ENCODE measurements at places on chromosomes 12 and 14.

DNA sequence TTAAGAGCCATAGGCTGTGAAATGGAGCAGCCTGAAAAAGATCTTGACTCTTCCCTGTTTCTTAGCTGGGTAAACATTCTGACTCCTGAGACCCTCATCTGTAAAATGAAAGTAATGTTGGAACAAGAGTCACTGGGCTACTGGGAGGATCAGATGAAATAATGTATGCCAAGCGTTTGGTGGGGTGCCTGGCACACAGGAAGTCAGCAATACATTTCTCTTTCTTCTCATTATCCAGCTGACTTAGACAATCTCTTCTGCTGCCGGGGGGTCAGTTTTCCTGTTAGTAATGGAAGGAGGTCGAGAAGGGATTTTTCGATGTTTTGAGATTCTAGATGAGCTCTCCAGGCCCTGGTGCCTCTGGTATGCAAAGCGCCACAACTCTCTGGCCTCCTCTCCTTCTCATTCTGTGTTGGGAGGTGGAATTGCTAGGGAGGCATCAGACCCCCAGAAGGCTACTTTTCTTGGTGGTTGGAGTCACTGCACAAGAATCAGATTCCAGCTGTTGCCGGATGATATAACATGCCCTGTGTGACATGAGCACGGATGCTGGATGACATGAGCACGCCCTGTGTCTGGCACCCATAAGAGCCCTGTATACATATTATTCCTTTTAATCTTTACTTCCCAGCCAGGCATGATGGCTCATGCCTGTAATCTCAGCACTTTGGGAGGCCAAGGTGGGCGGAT lies 4.3 kb downstream of the OASL start:
- DNase-seq = no peak

DNA sequence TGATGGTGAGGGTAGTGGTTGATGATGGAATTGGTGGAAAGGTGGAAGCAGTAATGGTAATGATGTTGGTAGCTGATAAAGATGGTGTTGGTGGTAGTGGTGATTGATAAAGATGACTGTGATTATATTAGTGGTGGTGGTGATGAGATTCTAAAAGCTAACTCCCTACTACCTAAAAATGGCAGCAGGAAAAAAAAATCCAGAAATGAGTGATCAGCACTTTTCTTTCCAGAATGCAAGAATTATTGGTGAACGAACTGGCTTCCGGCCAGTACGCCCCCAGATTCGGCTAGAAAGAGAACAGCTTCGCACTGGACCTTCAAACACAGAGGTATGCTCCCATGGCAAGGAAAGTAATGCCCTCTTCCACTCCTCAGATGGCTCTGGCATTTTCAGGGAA lies 19.3 kb downstream of the DAO start:
- no peak for DNase-seq

DNA sequence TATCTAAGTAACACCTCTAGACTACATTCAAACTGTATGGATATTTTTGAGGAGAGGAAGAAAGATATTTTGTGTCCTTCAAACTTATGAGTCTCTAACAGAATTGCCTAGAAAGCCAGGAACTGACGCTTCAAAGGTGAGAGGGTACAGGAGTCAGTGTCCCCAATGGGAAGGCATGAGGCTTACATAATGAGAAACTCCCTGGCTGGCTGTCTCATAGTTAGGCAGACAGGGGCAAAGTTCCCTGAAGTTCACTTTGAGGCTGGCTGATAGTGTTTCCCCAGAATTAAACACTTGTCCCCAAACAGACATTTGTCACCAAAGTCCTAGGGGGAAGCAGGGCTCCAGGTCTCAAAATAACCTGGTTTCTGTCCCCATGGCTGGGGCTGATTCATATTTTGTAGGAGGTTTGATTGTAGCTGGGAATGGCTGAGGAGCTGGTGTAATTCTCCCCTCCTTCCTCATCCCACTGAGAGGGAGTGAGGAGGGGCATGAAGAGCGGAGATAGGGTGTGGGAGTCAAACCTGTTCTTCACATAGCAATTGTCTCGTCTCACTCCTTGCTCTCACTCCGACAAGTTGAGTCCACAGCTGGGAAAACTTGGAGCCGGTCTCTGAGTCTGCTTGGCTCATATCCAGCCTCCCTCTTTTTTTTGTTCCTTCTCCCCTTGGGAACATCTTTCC lies 56.4 kb upstream of the CISTR start:
- DNase-seq = no peak

DNA sequence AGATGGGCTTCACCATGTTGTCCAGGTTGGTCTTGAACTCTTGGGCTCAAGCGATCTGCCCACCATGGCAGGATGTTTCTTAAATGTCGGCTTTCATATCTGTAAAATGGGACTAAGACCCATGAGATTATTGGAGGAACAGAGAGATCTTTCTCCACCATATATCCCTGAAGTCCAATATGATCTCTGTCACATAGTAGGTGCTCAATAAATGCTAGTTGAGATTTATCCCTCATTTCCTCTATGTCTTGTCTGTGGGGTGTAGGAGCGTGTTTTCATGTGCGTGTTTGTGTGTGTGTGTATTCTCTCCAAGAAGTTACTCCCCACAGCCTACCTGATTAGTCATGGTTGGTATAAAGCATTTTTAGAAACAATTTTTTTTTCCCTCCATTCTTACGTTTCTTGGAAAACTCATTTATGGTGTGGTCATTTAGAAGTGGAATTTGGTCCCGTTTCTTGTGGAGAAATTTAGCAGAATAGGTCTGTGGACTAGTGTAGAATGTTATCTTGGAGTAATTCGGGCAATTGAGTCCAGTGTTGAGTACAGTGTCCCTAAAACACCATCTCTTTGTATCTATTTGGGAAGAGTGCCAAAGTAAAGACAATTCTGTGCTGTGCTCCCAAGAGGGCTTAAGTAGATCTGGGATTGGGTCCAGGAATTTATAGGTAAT lies 4.3 kb downstream of the STRAP start:
- no peak for DNase-seq

- DNase-seq = no peak
These were observed 127.3 kb downstream of the RFLNA start for GRCh38 chr12:124422142-124422569.

GRCh38 chr14:62097824-62098223 lies 335.6 kb downstream of the SNAPC1 start:
- no peak for DNase-seq

- DNase-seq = no peak
These were observed 202.8 kb upstream of the STXBP6 start for GRCh38 chr14:25252793-25253192.

- no peak for DNase-seq
These were observed 2.7 kb upstream of the NKX2-8 start for GRCh38 chr14:36585100-36585499.

GRCh38 chr12:115866909-115867525 lies 410.5 kb downstream of the MED13L start:
- no peak for DNase-seq

GRCh38 chr12:46174061-46174662 lies 94.7 kb downstream of the SLC38A1 start:
- no peak for DNase-seq

GRCh38 chr14:94922595-94923239 lies 152.8 kb upstream of the GSC start:
- DNase-seq = no peak

DNA sequence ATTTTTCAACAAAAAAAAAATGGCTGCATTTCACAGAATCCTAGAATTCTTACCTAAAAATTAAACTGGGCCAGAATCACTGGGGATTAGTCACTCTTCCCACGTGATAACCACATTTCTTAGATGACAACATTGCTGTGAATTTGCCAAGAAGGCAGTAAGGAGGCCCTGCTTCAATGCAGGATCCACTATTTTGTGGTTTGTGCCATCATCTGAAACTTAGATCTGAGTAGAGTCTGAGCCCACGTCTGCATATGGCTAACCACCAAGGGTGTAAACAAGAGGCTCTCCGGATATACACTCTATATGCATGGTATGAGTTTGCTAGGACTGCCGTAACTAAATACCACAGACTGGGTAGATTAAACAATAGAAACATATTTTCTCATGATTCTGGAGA lies 24.4 kb upstream of the TBX5 start:
- DNase-seq = no peak

GRCh38 chr12:70664465-70664881 lies 27.2 kb upstream of the PTPRB start:
- DNase-seq = no peak

- DNase-seq = no peak
These were observed 34.1 kb upstream of the STON2 start for GRCh38 chr14:81434230-81434629.

GRCh38 chr12:121241156-121241970 lies 31.4 kb downstream of the P2RX4 start:
- DNase-seq = no peak

DNA sequence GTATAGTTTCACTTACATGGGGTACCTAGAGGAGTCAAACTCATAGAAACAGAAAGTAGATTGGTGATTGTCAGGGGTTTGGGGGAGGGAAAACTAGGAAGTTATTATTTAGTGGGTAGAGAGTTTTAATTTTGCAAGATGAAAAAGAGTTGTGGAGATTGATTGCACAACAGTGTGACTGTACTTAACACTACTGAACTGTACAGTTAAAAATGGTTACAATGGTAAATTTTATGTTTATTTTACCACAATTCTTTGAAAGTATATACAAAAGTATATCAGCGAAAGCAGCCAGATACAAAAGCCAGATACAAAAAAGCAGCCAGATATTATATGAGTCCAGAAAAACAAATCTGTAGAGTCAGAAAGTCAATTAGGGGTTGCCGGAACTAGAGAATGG lies 247.6 kb downstream of the IPO8 start:
- DNase-seq = no peak

- DNase-seq = no peak
These were observed 33.6 kb downstream of the HCAR2 start for GRCh38 chr12:122669397-122670070.

- DNase-seq = peak; percentile 81
These were observed 131.1 kb downstream of the CACNA1C start for GRCh38 chr12:2183556-2184541.

DNA sequence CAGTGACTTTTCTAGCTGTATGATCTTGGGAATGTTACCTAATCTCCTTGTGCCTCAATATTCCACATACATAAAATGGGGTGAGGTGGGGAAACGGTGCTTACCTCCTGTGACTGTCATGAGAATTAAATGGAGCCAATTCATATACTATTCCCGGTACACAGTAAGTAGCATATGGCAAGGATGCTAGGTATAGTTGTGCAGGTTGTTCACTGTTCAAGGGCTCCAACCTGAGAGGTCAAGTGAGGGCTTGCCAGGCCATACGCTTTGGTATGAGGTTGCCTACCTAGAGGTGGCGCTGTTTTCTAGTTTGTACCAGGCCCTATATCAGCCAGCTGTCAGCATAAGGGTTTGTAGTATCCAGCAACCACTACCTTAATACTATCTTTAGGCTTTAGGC lies 3.6 kb upstream of the BATF start:
- no peak for DNase-seq

DNA sequence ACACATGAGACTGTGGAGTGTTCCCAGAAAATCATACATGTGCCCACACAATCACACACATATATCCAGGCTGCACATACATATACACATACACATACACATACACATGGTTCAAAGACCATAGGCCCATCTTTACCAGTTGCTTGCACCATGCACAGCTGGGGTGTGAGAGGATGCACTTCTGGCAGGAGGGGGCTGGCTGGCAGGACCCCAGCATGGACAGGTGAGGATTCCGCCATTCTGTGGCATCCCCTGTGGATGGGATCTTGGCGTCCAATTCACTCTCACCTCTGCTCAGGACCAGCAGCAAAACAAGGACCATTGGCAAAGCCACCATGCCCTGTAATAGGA lies 7.0 kb downstream of the ITGB7 start:
- DNase-seq = no peak

- DNase-seq = no peak
These were observed 263.9 kb upstream of the RTL1 start for GRCh38 chr14:101167428-101167827.

DNA sequence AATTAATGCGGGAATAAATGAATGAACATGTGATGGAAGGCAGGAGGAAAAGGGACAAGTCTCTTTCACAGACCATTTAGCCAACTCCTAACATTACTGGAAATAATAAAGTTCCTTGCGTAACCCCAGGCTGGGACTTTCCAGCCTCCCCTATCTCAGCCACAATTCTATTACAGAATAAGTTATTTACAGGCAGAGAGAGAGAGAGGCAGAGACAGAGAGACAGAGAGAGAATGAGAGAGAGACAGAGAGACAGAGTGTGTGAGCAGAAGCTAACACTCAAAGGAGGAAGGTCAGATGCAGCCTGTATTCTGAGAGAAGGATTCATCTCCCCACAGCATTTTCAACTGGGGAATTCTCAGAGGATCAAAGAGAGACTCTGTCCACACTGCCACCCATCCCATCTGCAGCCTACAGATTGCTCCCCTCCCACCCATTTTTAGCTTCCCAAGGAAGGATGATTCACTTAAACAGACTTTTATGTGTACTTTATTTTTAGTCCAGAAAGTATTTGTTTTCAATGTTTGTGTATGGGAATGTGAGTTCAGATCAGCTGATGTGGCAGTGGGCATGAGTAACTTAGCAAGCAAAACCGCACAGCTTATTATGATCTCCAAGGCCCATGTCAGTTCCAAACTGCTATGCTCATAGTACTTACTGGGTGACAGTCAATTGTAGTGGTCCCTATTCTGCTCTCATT lies 165.7 kb downstream of the CAND1 start:
- DNase-seq = peak; percentile 80

DNA sequence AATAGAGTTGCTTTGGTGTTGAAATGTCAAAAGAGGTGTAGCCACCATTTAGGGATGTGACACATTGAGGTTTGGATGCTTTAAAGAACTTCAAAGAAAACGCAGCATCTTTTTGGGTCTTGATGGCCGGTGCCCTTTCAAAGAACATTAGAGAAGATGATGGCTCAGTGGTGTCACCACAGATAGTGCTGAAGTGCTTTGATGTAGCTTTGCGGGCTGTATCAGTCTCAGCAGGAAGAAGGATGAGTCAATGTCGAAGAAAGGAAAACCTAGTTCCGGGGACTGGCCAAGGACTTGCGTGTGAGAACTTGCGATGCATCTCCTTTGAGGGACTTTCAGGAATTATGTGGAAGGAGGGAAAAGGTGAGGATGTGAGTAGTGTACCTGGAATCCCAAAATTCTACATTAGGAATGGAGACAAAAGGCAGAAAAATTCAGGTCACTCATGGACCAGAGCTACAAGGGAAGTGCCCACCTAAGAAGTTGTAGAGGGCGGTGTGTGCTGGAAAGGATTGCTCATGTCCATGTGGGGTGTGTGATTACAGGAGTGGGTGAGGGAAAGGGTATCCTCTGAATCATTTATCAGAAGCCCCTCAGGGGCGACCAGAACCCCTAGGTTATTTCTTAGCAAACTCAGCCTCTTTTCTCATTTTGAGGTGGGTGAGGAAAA lies 39.7 kb upstream of the GZMB start:
- DNase-seq = no peak

GRCh38 chr12:79381248-79382208 lies 309.2 kb downstream of the PAWR start:
- no peak for DNase-seq

- DNase-seq = no peak
These were observed 54.1 kb downstream of the CPM start for GRCh38 chr12:68878846-68879245.

DNA sequence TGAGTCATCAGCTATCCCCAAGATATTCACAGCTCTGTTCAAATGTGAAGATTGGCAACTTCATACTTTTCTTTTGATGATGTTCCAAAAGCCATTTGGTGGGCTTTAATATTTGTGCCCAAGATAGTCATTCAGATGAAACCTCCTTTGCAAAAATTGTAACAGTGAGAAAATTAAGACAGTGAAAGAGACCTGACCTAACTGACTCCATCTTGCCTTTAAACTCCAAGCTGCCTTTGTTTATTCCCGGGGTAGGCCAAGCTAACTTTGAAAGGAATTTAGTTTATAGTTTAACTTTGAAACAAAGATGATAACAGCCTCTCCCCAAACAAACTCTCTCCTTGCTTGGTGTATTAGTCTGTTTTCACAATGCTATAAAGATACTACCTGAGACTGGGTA lies 221.1 kb downstream of the KTN1 start:
- no peak for DNase-seq
